Amniotic stem cell (primary cell): ENCODE measurements at places on chromosomes 16 and 17.

DNA sequence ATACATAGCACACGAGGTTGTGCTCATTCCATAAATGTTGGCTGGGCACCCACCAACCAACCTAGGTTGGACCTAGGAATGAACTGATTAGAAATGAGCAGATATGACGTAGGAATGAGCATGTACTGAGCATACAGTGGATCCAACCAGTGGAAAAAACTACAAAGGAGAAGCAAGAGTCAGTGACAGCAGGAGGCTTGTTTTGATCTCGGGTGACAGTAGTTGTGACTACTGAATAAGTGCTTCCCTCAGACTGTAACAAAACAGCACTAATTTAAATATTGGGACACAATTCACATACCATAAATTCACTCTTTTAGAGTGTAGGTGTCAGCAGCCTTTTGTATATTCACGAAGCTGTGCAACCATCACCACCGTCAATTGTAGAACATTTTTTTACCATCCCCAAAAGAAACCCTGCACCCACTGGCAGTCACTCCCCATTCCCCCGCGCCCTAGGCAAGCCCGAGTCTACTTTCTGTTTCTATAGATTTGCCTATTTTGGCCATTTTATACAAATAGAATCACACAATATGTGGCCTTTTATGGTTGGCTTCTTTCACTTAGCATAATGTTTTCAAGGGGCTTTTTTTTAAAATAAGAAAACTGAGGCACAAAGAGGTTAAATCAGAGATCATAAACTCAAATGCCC is 7.0 kb downstream of the VAC14 start:
- no peak for DNase-seq

DNA sequence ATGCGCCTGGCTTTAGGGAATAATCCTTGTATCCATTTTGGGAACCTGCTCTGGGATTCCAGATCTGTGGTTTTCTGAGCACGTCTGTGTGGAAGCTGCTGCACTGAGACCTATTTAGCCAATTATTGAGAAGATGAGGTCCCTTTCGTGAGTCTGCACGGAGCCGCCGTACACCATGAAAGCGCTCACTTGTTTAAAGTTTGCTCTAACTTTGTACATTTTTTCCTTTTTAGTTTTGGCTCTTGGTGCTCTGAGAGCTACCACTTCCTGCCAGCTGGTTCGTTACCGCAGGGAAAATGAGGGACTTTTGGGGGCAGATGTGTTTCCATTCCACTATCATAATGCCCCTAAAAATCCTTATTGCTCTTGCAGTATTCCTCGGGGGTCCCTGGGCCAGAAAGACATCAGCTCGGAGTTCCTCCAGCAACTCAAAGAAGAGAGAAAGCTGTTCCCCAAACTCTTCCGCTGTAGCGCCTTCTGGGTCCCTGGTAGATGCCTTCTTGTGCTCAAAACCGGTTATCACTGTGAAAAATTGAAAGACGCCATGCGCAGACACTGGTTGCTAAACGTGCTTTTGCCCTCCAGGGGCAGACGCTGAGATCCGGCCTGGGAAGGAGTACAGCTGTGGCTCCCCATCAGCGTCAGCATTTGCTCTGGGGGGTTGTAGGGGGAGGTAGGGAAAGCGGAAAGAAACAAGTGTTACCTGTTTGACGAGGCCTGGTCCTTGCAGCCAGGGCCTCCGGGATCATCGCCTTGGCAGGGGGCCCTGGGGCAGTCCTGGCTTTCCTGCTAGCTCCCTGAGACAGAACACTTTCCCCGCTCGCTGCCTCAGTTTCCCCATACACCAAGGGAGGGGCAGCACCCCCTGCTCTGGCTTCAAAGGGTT is 238.1 kb downstream of the MRTFB start:
- DNase-seq, result no peak

- DNase-seq, result no peak
Observed at GRCh38 chr16:56245197-56245596, 53.9 kb downstream of the GNAO1 start.

DNA sequence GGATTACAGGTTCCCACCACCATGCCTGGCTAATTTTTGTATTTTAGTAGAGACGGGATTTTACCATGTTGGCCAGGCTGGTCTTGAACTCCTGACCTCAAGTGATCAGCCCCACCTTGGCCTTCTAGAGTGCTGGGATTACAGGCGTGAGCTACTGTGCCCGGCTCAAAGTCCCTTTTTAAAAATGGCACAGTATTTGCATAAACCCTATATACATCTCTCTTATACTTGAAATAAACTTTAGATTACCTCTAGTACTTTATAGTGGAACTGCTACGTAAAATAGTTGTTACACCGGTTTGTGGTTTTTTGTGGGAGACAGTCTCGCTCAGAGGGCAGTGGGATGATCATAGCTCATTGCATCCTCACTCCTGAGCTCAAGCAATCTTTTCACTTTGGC is 36.3 kb downstream of the IST1 start:
- DNase-seq, result no peak

DNA sequence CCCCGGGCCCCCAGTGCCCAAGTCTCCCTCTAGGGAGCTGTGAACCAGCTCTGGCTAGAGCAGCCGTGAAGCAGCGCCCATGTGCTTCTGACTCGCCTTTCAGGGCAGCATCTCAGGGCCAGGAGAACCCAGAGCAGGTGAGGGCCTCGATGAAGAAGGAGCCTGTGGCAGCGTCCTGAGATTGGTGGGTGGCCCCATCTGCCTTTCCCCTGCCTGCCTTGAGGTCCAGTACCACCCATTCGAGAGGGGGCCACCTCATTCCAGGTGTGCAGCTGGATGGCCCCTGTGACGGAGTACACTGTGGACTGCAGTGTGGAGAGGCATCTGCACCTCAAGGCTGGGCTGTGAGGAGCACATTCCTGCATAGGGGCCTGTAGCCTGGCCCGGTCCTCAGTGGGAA is 167.3 kb upstream of the ZNF267 start:
- DNase-seq, result no peak

- DNase-seq, result no peak
Observed at GRCh38 chr17:44880062-44880461, 19.2 kb downstream of the EFTUD2 start.

GRCh38 chr17:46910179-46910927 is 12.6 kb upstream of the GOSR2 start:
- DNase-seq, result no peak
